Vagina (tissue), 2 donors: ENCODE measurements at places on chromosomes 1 and 21. TPM values are rescaled to one million over a fixed set of nuclear protein-coding genes. Genes with fewer than 3 reads are reported as not detected.

BATF3 gene
- total RNA-seq: 7.9 TPM

SUMO3 gene
- 70.0 TPM for total RNA-seq

MIXL1 gene
- total RNA-seq: not detected

- DNase-seq: no peak
Observed at GRCh38 chr1:210441028-210441427, 112.3 kb downstream of the HHAT start.

GRCh38 chr1:84257617-84258016 lies 43.9 kb upstream of the SAMD13 start:
- DNase-seq: no peak

DNA sequence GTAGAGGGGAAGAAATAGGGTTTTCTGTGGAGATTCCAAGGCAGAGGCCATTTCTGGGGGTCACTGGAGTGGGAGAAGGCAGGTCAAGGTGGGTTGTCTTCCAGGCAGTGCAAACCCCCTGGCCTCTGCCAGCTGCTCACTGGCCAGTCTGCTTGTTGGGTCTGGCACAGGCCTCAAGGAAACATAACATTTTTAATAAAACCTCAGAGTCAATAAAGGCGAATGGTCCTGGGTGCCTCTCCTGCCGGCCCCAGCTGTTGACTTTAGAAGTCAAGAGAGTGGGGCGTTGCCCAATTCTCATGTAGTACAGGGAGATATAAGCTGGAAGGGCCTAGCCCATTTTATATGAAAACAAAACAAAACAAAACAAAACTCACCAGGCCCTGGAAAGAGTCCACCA lies 36.6 kb downstream of the RUNX3 start:
- DNase-seq: no peak

DNA sequence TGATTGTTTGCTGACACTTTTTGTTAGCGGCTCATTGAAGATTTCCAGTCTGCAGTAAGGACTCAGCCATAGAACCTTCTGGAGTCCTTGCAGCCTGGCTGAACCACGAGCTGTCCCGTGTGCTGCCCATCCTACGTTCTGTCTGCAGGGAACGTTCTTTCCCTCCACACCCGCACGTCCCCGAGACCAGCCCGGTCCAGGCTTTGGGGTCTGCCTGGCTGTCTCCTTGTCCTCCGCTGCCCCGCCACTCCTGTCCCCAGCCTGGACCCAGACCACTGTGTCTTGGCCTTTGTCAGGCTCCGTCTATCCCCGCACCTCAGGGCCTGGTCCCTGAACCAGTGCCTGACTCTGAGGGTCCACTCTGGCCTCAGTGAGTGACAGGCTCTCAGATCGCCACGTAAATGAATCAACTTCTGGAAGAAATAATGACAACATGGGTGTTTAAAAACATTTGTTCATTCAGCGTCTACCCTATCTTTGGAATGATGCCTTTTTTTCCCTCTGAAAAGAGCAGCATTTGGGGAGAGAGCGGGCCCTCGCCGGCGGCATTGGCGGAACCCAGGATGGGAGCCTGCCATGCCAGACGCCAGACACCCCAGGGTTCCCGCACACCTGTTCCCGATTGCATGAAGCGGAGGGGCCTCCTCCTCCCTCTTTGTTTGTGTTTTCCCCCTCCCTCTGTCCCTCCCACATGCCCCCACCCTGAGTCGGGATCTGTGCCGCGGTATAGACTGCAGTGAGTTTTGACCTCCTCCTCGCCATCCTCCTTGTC lies 43.9 kb upstream of the C1orf174 start:
- no peak for DNase-seq

DNA sequence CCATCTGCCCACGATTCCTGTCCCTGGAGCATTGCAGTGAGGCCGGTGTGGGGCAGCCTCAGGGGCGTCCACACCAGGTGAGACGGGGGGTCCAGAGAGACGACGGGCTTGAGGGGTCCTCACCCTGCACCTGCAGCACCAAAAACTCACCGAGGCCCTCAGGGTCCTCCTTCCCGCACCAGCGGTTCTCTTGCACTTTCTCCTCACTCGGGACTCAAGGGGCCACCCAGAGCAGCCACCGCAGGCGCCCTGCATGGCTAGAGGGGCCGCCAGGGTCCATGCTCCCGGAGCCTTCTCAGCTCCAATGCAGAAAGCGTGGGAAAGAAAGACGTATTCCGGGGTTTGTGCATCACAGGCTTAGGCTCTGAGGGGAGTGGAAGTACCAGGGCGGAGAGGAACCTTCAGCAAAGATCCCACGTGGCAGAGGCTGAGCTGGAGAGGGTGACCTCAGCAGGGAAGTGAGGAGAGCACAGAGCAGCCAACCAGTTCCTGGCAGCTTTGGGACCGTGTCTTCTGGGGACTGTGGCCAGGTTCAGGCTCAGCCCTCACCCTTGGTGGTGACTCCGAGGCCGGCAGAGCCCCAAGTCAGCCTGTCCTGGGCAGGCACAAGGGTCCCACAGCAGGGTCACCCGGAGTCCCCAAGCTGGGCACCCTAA lies 19.5 kb upstream of the COL6A2 start:
- DNase-seq: peak; percentile 90

GRCh38 chr1:81296601-81297000 lies 504.1 kb upstream of the ADGRL2 start:
- no peak for DNase-seq

DNA sequence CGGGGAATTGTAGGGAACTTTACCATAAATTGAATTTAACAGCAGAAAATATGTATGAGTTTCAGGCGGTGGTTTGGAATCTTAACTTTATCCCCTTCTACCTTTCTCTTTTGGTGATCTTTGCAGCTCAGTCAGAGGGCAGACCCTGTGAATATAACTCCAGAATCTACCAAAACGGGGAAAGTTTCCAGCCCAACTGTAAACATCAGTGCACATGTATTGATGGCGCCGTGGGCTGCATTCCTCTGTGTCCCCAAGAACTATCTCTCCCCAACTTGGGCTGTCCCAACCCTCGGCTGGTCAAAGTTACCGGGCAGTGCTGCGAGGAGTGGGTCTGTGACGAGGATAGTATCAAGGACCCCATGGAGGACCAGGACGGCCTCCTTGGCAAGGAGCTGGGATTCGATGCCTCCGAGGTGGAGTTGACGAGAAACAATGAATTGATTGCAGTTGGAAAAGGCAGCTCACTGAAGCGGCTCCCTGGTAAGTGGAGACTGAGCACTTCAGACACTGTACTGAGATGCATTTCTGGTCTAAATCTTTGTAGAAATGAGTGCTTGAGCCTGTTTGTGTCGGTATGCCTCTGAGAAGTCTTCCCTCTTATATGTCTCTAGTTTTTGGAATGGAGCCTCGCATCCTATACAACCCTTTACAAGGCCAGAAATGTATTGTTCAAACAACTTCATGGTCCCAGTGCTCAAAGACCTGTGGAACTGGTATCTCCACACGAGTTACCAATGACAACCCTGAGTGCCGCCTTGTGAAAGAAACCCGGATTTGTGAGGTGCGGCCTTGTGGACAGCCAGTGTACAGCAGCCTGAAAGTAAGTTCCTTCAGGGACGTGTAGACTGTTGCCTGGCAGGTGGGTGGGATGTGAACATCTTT lies 1.5 kb downstream of the CCN1 start:
- DNase-seq: no peak

DNA sequence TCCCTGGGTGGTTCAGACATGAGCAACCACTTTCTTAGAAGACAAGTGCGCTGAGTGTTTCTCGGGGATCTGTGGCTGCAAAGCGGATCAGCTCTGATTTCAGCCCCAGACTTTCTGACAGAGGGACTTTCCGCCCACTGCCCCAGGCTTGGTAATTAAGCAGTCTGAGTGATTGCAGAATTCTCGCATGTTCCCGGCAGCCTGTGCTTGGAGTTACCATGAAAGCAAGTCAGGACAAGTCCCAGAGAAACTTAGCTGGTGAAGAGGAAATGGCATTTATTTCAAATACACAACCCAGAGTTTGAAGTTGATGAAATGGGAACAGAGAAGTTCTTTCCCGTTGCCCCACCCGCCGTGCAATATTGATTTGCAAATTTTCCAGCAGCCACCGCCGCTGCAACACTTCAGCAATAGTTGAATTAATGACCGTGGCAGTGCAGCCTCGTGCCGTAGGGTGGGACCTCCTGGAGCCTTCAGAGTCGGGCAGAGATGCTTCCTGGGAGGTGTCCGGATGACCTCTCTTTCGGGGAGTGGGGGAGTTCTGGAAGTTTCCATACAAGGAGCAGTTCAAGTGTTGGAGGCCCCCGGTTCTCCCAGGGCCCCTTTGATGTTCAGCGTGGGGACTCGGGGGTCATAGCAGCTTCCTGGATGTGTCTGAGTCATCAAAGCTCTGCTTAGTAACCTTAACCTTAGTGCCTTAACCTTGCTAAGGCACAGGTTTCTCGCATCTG lies 134.7 kb downstream of the KAZN start:
- no peak for DNase-seq

- no peak for DNase-seq
Observed at GRCh38 chr1:14724678-14725077, 126.2 kb downstream of the KAZN start.

GRCh38 chr1:54606096-54606989 lies 17.0 kb downstream of the FAM151A start:
- no peak for DNase-seq

- DNase-seq: no peak
Observed at GRCh38 chr1:185421485-185422107, 104.6 kb upstream of the IVNS1ABP start.
